Right hindlimb (tissue), 1 donor: ENCODE measurements at places on chromosomes 5 and 9.

DNA sequence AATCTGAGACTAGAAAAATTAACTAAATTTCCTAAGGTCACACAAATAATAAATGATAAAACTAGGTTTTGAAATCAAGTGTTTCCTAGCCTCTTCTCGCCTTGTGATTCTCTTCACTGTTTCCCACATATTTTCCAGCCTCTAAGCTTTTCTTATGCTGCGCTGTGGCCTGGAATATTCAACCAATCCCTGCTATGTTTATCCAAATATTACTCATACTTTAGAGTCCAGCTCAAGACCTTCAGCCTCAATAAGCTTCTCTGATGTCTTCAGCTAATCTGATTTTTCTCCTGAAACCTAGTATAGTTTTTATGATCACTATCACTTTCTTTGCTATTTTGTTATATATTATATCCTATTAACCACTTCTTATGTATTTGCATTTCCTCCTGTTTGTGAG lies 303.1 kb upstream of the CDH6 start:
- DNase-seq: no peak

DNA sequence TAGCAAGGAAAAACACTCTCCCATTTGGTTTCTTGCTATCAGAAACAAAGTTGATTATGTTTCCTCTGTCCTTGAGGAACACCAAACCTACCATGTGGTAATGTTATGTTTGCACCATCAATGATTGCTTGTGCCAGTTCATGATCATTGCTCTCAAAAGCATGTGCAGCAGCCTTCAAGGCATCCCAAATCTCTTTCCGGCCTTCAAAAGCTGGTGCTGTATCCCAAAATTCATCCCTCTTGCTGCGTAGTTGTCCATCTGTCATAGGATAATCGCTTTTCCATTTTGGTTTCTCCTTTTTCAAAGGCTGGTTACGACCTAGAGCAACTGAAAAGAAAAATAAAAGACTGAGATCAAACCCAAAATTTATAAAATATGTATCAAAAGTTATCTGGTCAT lies 40.1 kb downstream of the EFCAB9 start:
- DNase-seq: no peak

- no peak for DNase-seq
Measured at GRCh38 chr5:58983526-58984452, 400.9 kb downstream of the RAB3C start.

DNA sequence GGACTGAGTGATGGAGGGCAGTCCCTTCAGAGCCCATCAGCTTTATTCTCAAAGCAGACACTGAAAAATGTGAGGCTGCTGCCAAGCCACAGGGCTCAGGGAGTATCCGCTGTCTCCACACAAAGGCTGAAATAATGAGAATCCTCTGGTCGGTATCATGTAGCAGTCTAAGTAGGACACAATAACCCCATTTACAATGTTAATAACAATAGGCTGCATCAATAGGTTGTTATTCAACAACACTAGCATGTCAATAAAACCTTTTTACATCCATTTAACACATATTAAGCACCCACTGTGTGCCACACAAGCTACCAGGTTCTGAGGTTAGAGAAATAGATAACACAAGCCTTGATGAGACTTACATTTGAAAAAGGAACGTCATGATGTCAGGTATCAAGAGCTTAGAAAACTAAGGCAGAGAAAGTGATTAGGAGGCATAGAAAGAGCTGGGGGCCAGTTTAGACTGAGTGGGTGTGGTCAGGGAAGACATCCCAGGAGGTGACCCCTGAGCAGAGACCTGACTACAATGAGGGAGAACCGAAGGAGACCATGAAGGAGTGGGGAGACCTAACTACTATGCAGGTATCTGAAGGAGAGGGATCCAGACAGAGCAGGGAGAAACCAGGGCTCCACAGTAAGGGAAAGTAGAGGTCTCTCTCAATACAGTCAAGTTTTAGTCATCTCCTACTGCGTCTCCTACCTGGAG lies 140.1 kb upstream of the GRIA1 start:
- no peak for DNase-seq

- no peak for DNase-seq
Measured at GRCh38 chr5:61051267-61051666, 106.3 kb downstream of the NDUFAF2 start.
